ENCODE measurements at places on chromosomes 3 and 15. TPM values are rescaled to one million over a fixed set of nuclear protein-coding genes. Genes with fewer than 3 reads are reported as not detected.

Gene MEF2A
- total RNA-seq: 62.1 TPM

Gene RASL12
- 82.0 TPM for total RNA-seq

Gene GATA2
- 8.1 TPM for total RNA-seq

Gene SLC12A8
- 1.5 TPM for total RNA-seq

Gene MESP1
- total RNA-seq: 8.4 TPM

Gene CDHR4
- total RNA-seq: not detected

Gene CYP1A1
- total RNA-seq: 0.44 TPM

Gene GNAT1
- total RNA-seq: not detected

Gene HAPLN3
- total RNA-seq: 27.3 TPM

Gene GPR62
- not detected for total RNA-seq

Gene DPP8
- 35.0 TPM for total RNA-seq

Gene CPNE9
- not detected for total RNA-seq

Gene CD200R1
- total RNA-seq: 2.1 TPM

Gene SLC27A2
- total RNA-seq: not detected

Gene ITPKA
- total RNA-seq: not detected

Gene TASOR
- 89.4 TPM for total RNA-seq

Gene DLEC1
- total RNA-seq: 6.9 TPM

Gene AGBL1
- total RNA-seq: 0.21 TPM

Gene PLA2G4D
- not detected for total RNA-seq
